ENCODE measurements at places on chromosomes 7 and 10. TPM values are rescaled to one million over a fixed set of nuclear protein-coding genes. Genes with fewer than 3 reads are reported as not detected.

GRCh38 chr10:53023411-53023810, 250.8 kb upstream of the MBL2 start:
- no peak for DNase-seq

IFIT1B gene
- total RNA-seq, result not detected

CREB5 gene
- total RNA-seq, result 1.5 TPM

DNA sequence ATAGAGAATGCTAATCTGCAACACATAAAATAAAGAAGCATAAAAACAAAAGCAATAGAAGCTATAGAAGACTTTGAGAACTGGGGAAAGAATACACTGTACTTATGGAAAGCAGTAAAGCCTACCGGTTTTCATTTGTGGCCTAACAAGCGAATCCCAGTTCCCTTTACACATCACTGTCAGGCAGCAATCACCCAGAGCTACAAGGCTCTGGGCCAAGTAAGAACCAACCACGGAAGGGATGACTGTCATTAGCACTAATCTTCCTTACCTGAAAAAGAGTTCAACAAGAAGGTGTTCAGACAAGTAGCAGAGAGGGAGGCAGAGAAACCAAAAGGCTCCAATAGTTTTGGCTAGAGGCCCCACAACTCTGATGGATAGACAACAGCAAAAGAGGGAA, 15.0 kb downstream of the CCDC6 start:
- no peak for DNase-seq

HOXA10 gene
- not detected for total RNA-seq

- no peak for DNase-seq
Observed at GRCh38 chr7:85748861-85749260, 562.0 kb upstream of the SEMA3D start.

ACHE gene
- not detected for total RNA-seq

DNA sequence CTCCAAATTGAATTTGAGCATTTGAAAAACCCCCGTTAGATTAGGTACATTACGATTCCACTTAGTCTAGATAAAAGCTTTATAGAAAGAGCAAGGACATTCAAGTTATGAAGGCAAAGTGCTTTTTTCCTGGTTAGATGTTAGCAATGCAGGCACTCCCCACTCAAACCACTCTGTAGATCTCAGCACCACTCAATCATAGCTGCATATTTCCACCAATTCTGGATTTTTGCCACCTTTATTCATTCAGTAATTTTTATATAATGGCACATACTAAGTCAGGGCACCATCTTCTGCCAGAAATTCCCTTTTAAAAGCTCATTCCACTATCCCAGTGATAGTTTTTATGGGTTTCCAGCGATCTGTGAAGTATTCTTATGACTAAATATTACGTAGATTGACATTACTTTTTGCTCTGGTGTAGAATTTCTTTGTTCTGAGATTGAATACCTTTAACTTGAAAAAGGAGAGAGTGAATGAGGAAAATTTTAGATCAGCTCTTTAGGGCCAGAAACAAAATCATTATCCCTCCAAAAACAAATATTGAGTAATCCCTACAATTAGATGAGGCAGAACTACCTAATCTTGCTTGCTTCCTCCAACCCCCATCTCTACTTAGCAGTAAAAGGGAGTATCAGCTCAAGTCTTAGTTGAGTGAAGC, 51.6 kb downstream of the RNLS start:
- no peak for DNase-seq

- DNase-seq, result no peak
Observed at GRCh38 chr7:85840554-85840953, 653.7 kb upstream of the SEMA3D start.

ARHGEF5 gene
- total RNA-seq, result 6.7 TPM

- no peak for DNase-seq
Observed at GRCh38 chr7:127250312-127251035, 2.3 kb downstream of the GRM8 start.

- DNase-seq, result no peak
Observed at GRCh38 chr10:369684-370448, 234.6 kb downstream of the ZMYND11 start.

TMEM229A gene
- total RNA-seq, result not detected

SPDYE2 gene
- not detected for total RNA-seq

RARRES2 gene
- total RNA-seq, result not detected

- no peak for DNase-seq
Observed at GRCh38 chr7:93765475-93765874, 125.1 kb downstream of the TFPI2 start.

DNA sequence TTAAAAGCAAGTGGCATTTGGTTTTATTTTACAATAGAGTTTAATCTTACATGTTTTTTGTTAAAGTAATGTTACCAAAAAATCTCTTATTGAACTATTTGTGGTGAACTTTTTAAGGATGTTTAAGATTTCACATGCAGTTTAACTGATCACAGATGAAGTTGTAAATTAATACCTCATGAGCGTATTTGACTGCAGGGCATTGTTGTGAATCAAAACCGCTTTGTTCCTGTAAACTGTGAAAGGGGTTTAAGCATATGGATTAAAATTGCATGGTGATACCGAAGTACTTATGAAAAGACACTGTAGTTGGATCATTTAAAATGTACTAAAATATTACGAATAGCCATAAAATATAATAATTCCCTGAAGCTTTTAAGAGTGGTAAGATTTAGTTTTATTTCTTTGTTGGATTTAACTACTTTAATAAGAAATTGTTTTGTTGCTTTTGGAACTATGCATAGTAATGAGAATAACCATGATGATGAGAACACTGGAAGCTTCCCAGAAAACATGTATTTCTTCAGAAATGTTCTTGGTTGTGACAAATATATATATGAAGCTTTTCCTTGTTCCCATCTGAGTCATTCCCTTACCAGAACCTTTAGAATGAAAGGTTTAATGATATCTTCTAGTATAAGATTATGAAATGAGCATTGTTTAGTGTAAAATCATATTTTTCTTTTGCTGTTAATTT, 131.3 kb downstream of the ADK start:
- no peak for DNase-seq
